ENCODE measurements at places on chromosomes 6 and 20.

DNA sequence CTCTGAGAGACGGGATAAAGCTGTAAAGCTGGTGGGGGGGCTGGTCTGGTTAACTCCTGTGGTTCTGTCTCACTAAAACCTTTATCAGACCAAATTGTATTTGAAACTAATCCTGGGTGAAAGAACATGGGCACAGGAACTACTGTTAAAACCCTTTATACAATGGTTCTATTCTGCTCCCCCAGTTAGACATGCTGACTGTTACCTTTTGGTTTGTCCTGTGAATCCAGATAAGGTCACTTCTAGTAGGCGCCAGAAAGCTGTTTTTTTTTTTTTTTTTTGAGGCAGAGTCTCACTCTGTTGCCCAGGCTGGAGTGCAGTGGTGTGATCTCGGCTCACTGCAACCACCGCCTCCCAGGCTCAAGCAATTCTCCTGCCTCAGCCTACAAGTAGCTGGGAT is 29.7 kb downstream of the GSTA4 start:
- DNase-seq = no peak

GRCh38 chr20:59508729-59509128 is 95.6 kb upstream of the PHACTR3 start:
- no peak for DNase-seq

DNA sequence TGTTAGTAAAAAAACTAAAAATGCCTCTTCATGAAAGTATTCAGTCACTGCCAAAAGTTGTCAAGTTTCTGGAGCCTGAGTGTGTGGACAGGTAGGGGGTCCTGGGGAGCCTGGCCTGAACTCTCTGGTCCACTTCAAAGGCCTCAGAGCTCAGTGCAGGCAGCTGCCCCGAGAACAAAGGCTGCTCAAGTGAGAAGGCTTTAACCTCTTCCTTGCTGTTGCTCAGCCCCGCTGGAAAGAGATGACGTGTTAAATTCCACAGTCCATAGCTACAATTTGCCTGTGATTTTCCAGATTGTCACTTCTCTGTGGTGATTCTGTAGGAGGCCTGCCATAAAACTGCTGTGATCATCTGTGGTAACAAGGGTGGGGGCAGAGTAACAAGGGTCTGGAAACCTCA is 96.9 kb downstream of the FAM120B start:
- DNase-seq = peak; percentile 77

- no peak for DNase-seq
Measured at GRCh38 chr20:55693641-55694040, 311.7 kb downstream of the CBLN4 start.

DNA sequence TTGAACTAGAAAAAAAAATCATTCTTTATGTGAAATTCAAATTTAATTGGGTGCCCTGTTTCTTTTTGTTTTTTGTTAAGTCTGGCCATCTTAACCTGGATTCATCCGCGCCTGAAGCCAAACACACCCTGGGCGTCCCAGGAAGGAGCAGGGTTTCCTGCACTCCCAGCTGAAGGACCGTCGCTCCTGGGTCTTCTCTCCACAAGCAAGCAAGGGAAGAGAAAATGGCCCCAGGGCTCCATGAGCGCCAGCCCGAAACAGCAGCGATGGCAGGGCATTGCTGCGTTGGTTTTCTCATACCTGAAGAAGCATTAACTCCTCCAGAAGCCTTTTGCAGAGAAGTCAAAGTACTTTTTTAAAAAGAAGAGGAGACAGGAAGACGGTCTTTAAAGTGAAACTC is 105.4 kb upstream of the AFDN start:
- no peak for DNase-seq

GRCh38 chr6:157594292-157594691 is 213.3 kb downstream of the ZDHHC14 start:
- no peak for DNase-seq

- DNase-seq = no peak
Measured at GRCh38 chr20:46145713-46146112, 27.6 kb downstream of the CD40 start.

GRCh38 chr6:6908121-6908520 is 199.6 kb upstream of the RREB1 start:
- no peak for DNase-seq

DNA sequence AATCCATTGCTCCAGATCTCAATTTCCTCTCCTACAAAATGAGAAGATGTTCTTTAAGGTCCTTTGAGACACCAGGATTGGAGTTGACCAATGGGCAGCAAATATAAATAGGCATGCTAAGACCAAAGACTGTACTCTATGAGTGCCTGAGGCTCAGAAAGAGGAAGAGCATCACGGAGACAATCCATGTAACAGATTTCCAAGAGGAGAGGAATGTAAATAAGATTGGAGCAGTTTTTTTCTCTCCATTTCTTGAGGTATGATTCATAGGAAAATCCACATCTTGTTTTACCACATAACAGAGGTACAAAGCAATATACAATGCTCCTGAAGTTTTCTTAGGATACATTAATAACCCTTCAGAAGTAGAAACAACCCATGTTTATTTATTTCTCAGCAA is 109.8 kb downstream of the UBE3D start:
- DNase-seq = peak; percentile 91

GRCh38 chr6:131924881-131925474 is 26.2 kb downstream of the CCN2 start:
- peak; percentile 72 for DNase-seq

- DNase-seq = no peak
Measured at GRCh38 chr6:168208402-168208801, 111.2 kb downstream of the DACT2 start.

GRCh38 chr20:47713878-47714450 is 71.3 kb downstream of the SULF2 start:
- DNase-seq = no peak

GRCh38 chr6:42071881-42072583 is 21.7 kb downstream of the TAF8 start:
- no peak for DNase-seq

DNA sequence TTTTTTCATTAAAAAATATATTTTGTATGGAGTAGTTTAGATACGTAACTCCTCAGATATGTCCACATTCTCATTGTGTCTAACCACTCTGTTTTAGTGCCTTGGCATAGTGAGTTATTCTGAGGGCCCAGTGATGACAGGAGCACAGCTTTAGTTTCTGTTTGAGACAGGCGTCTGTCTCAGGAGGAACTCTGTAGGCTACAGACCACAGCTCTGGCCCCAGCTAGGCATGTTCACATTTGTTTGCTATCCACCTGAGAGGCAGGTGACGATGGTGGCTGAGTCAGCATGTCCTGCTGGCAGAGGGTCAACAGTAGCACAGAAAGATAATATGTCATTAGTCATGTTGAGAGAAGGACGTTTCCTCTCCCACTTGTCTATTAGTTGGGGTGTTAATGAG is 16.3 kb downstream of the LRRC1 start:
- DNase-seq = no peak

DNA sequence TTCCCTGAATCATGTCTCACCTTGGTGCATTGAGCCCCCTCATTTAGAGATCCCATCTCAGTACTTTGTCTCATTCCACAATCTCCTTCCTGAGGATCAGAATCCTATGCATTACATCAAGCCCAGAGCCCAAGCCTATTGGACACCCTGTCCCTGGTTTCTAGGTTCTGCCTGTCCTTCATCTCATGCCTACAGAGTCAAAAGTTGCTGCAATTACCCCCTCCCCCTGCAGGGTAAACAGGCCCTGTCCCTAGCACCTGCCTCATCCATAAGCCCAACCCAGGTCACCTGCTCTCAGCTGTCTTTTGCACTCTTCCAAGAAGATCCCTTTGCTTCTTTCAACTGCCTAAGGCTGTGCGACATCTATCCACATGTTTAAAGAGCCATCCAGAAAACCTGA is 93.9 kb downstream of the SPTLC3 start:
- no peak for DNase-seq

- peak; percentile 42 for DNase-seq
Measured at GRCh38 chr20:38001981-38002380, 31.3 kb downstream of the TTI1 start.

DNA sequence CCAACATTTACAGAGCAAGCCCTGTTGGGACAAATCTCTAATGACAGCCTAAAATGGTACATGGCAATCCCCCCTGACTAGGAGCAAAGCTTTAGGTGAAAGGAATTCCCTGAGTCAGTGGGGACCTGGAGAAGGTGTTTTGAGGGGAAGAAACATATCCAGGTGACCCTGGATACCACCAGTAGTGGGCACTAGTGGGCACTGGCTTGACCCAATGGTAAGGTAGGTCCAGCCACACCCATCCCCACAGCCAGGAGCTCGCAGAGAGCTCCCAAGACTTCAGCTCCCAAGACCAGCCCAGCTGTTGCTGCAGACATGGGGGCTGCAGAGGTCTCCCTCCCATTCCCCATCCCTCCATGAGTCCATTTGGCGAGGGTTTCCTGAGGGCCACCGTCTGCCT is 19.5 kb downstream of the GRM4 start:
- DNase-seq = no peak

GRCh38 chr6:125746731-125747588 is 2.5 kb upstream of the HEY2 start:
- DNase-seq = peak; percentile 80

- no peak for DNase-seq
Measured at GRCh38 chr20:24998631-24999445, 6.3 kb upstream of the APMAP start.

DNA sequence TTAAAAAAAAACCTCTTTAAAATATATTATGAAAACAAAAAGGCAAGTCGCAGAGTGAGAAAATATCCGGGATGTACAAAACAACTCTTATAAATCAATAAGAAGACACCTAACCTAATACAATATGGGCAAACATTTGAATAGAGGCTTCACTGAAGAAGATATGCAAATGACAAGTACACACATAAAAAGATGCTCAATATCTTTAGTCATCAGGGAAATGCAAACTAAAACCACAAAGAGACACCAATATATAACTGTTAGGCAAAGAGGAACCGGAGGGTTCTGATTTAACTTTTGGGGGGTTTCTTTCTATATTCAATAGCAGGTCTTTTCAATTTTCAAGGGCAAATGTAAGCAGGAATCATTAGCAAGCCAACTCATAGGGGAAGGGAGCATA is 480.7 kb upstream of the SPTLC3 start:
- DNase-seq = no peak

DNA sequence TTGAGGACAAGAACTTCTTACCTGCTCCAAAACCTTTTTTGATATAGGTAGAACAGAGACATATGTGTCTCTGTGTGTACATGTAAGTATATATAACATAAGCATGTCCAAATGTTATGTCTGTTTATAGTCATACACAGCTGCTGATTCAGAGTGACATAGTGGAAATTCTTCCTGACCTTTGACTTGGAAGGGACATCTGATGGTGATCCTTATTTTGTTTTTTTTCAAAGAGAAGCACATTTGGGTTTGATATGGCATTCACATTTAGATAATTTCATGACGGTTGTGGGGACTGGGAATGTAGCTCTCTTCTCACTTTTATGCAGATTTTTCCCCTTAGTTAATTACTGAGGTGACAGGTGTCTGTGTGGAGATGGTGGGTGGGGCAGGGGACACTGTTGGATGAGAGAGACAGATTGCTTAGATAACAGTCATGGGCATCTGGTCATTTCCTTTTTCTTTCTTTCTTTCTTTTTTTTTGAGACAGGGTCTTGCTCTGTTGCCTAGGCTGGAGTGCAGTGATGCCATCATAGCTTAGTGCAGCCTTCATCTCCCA is 39.0 kb downstream of the FARS2 start:
- no peak for DNase-seq
